ENCODE measurements at places on chromosomes 4 and X.

DNA sequence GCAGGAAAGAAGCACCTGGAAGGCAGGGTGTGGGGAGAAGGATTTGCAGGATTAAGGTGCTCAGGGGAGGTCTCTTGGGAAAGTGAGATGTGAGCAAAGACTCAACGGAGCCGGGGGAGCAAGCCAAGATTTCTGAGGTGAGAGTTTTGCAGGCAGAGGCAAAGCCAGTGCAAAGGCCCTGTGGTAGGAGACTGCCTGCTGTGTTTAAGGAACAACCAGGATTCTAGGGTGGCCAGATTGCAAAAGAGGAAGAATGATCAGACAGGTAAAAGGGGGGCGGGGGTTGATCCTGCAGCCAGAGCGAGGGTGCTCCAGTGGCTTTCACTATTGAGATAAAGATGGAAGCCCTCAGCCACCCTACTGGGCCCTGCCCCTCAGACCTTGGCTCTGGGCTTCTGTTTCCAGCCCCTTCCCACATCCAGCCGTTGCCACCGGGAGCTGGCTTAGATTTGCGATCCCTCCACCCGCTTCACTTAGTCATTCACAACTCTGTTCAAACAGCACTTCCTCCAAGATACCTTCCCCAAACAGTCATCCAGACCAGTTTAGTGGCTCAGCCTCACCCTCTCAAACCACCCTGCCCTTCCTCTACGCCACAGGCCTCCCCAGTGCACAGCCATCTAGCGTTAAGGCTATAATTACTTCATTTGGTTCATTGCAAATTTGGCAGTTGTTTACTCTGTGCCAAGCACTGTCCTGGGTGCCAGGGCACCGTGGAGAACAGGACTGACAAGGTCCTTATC is 23.3 kb upstream of the BCOR start:
- no peak for DNase-seq

GRCh38 chrX:153061732-153062131 is 5.5 kb downstream of the PNMA3 start:
- DNase-seq: no peak

DNA sequence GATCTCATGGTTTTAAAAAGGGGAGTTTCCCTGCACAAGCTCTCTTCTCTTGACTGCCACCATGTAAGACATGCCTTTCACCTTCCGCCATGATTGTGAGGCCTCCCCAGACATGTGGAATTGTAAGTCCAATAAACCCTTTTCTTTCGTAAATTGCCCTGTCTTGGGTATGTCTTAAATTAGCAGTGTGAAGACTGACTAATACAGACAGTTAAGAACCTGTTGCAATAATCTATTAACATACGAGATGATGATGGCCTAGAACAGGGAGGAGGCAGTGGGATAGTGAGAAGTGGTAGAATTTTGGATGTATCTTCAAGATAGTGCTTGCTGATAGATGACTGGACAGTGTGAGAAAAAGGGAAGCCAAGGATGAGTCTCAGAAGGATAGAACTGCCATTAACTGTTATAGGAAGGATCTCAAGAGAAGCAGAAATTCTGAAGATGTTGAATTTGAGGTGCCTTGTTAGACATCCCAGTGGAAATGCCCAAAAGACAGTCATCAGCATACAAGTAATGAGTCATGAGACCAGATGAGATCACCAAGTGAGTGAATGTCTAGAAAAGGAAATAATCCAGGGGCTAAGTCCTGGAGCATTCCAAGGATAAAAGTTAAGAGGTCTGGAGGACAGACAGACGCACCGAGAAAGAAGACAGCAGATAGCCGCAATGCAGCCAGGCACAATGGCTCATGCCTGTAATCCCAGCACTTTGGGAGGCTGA is 38.8 kb upstream of the UGDH start:
- no peak for DNase-seq

DNA sequence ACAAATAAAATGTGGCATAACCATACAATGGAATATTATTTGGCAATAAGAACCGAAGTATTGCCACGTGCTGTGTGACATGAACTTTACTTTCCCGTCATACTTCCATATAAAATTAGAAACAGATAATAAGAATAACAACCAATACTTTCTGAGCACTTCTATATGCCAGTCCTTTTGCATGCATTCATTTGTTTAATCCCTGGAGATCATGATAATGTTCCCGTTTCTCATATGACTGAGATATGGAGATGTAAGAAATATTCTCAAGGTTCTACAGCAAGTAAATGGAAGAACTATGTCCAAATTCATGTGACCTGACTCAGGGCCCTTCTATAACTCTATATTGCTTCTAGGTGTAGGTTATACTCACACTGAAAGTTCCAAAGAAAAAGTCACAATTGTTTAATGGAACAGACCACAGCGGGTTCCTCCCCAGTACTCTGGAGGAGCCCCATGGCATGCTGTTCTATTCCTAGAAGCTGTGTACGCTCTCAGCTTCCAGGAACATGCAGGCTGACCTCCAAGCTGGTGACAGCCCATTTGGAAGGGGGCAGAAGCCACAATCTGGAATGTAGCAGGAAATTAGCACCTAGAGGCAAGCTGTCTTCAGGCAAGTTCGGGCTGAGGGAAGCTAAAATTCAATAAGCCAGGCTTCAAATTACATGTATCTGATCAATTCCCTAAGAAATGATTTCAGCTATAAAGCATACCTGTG is 31.5 kb downstream of the QDPR start:
- peak; percentile 62 for DNase-seq

GRCh38 chrX:85052636-85053343 is 49.1 kb downstream of the APOOL start:
- no peak for DNase-seq

DNA sequence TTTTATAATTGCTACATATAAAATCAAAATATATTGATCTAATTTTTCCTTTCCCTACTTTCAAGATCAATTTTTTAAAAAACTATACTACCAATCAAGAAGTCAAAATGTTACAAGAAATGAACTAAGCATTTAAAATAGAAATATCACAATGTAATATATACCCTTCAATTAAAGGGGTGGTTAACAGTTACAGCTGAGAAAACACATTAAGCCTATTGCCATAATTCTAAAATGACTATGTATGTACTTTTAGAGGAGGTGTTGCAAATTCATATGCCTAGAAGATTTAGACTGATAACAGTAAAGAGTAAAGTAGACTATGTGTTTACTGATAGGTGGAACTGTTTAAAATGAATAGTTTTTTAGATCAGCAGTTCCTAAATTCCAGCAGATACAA is 3.7 kb downstream of the NUP54 start:
- no peak for DNase-seq

- DNase-seq: no peak
Measured at GRCh38 chrX:19256986-19257385, 86.7 kb upstream of the PDHA1 start.

GRCh38 chrX:13381514-13381913 is 61.7 kb upstream of the ATXN3L start:
- no peak for DNase-seq

- DNase-seq: no peak
Measured at GRCh38 chrX:54248309-54248708, 65.3 kb upstream of the FAM120C start.

DNA sequence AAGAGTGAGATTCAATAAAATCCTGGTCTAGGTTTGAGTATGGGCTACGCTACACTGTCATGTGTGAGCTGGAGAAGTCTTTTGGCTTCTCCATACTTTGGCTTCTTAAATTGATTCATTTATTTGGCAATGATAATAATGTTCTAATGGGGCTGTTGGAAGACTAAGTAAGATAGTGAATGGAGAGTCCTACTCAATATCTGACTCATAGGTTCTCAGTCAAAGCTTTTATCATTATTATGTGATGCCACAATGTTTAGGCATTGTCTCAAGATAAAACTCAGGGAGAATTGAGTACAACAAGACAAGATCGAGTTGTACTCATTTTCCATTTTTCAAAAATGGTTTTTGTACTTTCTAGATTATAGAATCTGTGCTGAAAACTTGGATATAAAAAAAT is 92.5 kb upstream of the VEGFC start:
- no peak for DNase-seq
